ENCODE measurements at places on chromosomes 7 and 10.

DNA sequence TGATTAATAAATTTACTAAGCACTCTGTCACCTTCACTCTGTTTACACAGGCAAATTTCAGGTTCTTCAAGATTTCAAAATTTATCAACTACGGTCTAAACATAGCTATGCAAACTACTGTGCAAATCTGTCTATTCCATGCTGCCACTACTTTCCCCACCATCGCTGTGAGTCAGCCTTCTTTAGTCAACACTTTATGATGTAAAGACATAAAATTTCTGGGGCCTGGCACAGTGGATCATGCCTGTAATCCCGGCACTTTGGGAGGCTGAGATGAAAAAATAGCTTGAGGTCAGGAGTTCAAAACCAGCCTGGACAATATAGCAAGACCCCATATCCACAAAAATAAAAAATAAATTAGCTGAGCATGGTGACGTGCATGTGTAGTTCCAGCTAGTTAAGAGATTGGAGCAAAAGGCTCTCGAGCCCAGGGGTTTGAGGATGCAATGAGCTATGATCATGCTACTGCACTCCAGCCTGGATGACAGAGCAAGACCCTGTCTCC lies 42.6 kb downstream of the CNOT4 start:
- DNase-seq: no peak

GRCh38 chr10:103153302-103154197 lies 39.5 kb downstream of the NT5C2 start:
- no peak for DNase-seq

- DNase-seq: peak; percentile 54
Observed at GRCh38 chr10:119285495-119286267, 78.3 kb downstream of the GRK5 start.

DNA sequence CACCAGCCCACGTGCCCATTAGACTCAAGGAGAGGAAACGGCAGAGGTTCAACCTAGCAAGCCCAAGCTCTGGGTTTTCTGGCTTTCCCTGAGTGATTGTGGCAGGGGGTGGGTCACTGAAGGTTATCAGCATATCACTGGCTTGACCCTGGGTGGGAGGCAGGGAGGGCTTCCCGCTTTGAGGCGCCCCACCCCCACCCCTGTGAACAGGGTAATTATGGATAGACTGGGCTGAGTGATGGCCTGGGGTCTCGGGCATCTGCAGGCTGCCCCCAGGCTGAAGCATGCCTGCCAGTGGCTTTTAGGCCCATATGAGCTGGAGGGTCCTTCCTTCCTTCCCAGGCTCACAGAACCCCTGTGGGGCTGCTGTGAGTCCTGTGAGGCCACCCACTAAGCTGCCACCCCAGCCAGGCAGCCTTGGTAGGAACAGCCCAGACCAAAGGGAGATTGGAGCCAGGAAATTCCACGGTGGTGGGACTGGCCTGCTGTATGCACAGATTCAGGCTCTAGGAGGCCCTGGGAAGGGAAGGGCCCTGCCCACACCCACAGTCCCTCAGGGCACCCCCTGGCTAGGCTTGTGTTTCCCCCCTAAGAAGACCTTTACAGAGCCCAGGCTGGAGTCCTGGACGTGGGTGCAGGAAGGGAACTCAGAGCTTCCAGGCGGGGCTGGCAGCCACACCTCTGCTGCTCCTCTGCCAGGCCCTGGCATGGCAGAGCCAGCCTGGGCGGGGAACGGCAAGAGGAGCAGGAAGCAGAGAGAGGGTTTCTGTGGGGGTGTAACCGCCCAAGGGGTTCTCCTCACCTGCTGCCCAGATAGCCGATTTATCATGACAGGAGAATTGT lies 33.1 kb downstream of the GPRIN2 start:
- DNase-seq: peak; percentile 8

- DNase-seq: no peak
Observed at GRCh38 chr10:42556931-42557330, 81.4 kb downstream of the ZNF33B start.

- DNase-seq: no peak
Observed at GRCh38 chr7:108419961-108420908, 36.0 kb downstream of the NRCAM start.

DNA sequence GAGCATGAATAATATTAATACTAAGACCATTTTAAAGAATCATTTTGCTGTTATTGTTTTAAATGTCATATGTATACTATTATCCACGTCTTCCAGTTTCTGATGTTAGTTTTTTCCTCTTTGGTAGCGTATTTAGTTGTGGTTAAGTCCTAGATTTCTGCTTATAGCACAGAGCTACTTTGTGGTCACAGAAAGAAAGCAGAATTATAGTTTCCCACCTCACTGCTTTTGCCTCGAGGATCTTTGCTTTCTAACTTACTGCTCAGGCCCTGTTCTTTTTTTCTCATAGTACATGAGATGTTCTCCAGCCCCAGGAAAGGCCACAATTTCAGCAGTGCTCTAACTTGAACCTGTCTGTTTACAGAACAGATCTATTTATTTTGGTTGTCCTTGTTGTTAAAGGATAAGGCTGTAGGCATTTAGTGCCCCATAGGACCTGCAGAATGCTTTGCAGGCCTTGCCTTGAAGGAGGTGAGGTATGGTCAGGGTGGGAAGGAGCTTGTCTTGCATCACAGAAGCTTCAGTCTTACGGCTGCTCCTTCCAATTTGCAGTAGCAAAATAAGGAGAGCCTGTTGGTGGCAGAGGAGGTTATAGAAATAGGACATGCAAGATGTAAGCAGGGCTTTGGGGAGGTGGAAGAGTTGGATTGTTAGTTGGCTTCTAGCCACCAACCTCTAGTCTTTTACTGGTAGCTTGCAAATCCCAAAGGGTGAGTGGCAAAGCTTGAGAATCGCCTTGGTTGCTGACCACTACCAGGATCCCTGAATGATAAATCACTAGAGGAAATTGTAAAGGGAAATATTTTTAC lies 129.1 kb downstream of the LRRC4 start:
- DNase-seq: no peak

- DNase-seq: no peak
Observed at GRCh38 chr7:111864291-111864976, 302.1 kb upstream of the IMMP2L start.

DNA sequence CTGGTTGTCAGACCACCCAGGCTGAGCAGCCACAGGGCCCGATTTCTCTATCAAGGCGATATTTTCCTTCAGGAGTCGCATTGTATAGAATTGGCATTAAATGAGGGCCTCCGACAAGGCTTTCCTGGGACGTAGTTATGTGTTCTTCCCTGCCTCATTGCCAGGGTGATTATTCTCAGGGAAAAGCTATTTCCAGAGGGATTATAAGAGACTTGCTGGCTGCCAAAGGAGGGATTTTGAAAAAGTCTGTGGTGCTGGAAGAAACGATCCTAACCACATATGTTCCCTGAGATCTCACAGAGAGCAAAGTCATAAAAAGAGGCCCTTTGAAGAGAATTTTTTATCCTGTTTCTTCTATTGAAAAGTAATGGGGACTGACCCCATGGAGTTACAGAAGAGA lies 27.7 kb upstream of the SDHAF3 start:
- DNase-seq: no peak

DNA sequence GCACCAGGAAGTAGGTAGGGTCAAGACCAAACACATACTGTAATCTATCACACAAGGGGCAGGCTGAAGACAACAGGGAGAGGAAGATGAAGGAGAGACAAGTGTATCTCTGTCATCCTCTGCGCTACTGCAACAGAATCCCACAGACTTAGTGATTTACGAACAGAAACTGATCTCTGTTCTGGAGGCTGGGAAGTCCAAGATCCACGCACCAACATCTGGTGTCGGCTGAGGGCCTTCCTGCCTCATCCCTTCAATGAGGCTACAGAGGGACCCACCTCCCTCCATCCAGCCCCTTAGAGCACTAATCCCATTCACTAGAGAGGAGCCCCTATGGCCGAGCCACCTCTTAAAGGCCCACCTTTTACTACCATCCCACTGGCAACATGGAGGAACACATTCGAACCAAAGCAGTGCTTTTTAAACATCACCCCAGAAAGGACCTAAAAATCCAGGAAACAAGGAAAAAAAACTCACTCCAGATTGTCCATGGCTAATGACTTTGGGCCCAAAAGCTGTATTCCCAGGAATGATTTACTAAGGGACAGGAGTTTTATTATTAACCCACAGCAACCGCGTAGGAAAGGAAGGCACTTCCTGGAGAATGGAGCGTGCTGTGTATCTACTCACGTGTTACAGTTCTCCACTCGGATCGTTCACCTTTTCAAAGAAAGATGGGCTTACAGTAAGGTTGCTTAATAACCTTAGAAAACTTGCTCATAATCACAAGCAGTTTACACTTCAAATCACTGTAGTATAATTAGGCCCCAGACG lies 4.2 kb downstream of the BNIP3 start:
- DNase-seq: no peak

DNA sequence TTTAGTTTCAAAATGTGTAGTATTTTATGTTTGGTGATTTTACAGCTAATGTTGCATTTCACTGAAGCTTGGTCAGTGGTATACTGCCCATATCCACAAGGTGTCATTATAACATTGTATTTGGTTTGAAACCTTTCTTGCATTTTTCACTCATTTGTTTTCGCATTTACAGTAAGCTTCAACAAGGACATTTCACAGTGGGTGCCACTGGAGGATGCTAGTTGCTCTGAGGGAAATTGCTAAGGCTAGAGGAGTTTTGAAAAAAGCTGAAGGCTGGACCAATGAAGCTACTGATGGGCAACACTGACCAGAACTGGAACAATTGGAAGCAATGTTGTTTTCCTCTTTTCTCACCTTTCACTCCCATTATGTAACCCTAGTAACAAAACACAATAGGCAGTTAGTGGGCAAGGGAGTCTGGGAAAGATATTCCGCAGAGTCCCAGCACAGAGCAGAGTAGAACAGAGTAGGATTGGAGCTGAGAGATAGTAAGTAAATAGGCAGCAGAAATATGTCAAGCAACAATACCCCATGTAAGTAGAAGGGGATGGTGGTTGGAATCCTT lies 23.6 kb upstream of the SRI start:
- DNase-seq: no peak

GRCh38 chr7:143368387-143368786 lies 5.9 kb upstream of the FAM131B start:
- peak; percentile 1 for DNase-seq

DNA sequence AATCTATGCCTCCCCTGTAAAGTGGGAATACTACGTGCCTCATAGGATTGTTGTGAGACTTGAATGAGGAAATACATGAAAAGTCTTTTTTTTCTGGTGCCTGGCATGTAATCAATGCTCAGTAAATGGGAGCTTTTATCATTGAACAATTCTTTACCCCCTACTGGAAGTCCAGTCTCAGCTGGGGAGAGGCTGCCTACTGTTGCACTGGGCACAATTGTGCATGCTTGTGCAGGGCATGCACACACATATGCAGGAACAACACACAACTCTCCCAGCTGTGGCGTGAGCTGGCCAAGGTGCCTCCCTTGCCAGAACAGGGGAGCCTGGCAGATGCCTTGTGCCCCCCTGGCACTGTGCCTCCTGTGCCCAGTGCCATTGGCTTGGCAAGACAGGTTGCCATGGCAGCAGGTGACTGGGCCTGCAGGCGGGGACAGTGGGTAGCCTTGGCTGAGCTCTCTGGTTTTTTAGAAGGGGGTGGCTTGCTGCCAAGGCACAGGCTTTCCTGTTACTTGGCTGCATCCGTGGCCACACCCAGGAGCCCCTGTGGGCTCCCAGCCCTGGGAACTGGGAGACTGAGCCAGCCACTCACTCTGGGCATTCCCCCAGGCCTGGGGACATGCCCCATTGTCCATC lies 16.1 kb upstream of the PALD1 start:
- DNase-seq: peak; percentile 68

GRCh38 chr10:72069751-72070526 lies 18.4 kb downstream of the SPOCK2 start:
- no peak for DNase-seq

DNA sequence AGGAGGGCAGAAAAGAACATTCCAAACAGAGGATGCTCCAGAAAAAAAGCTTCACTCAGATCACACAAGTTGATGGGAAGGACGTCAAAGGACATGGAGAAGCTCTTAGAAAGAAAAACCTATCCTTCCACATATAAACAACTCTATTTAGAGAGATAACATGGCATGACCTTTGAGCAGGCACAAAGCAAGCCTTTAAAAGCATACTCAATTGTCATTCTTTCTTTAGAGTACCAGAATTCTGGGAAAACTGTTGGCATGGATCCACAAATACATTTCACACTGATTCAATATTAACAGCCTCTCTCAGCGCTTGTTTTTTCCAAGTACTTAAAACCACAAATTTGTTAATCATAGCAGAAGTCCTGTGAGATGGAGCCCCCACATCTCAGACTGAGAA lies 7.3 kb upstream of the ABLIM1 start:
- DNase-seq: no peak

Data from posterior cingulate gyrus (tissue), 11 donors.